ENCODE measurements at places on chromosomes 6 and 20.

- DNase-seq, result no peak
Observed at GRCh38 chr6:163710532-163711470, 296.3 kb downstream of the QKI start.

DNA sequence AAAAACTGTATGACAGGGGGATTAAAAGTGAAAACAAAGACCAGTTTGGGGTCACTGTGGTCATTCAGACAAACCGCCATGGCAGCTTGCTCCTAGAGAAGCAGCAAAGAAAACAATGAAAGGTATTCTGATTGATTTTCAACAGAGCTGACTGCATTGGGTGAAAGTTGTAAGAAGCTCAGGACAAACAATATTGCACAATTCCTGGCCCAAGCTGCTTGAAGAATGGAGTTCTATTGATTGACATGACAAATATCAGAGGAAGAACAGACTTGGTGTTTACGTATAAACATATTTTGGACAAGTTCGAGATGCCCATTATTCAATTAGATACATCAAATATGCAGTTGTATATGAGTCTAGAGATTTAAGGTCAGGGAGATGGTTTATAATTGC lies 62.0 kb downstream of the TRIM38 start:
- DNase-seq, result no peak

DNA sequence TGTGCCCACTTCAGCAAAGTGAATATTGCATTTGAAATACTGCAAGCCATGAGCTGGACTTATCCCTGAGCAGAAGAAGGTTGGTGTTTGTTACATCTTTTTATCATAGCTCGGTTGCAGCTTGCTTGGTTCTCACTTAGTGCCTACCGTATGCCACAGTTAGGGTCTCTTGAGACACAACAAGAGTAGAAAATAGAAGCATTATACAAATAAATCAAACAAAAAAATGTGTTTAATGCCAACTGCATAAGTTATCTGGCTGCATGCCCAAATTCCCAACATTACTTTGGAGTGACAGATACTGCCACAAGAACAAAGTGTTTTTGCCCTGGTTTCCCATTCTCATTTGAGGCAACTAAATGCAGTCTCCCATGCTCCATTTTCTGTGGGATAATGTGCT lies 53.9 kb upstream of the LAMP5 start:
- no peak for DNase-seq

DNA sequence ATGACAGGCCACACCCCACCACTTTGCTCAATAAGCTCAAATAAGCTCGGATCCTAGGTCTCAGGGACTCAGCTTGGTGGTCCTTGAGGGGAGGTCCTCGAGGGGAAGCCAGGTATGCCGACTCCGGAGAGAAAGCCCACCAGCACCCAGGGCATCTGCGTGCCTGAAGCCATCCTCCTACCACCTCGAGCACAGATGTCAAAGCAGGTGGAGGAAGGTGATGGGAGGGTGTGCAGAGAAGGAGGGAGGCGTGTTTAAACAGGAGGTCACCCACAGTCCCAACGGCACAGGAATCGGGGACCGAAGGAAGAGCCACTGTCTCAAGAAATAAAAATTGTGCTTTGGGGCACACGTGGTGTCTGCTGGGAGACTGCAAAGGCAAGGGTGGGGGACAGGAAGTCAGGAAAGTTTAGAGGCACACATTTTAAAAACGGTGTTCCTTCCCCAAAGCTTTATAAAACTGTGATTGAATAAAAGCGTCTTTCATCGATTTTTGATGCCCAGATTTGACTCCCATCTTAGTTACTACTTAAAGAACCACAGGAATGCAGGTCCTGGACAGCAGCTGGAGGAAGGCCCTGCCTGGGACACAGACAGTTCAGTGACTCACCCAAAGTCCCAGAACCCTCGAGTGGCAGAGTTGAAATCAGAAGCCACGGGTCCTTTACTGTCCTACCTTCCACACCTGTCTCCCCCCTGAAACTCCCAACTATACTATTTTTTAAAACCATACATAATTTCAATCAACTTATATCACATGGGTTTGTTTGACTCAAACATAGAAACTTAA lies 221.0 kb upstream of the PDE10A start:
- DNase-seq, result no peak

DNA sequence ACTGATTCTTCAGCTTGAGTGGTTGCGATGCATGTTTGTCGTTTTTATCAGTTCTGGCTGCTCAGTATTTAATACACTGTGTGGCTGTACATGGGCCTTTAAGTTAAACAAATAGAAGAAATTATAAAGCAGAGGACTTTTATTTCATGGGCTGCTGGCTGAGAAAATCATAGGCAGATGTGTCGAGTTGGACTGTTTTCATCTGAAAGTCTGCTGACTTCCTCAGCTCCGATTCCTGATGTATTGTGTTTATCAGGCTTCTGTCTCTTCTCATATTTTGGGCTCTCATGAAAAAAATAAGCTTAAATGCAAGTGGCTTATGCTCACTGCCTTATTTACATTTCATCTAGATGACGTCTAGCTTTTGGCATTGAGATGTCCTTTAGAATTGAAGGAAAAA lies 129.5 kb upstream of the GGTLC1 start:
- no peak for DNase-seq
